ENCODE measurements at places on chromosomes 11 and 22.
A peak's percentile ranks its signal among the peaks of the same experiment; 100 is the strongest.

DNA sequence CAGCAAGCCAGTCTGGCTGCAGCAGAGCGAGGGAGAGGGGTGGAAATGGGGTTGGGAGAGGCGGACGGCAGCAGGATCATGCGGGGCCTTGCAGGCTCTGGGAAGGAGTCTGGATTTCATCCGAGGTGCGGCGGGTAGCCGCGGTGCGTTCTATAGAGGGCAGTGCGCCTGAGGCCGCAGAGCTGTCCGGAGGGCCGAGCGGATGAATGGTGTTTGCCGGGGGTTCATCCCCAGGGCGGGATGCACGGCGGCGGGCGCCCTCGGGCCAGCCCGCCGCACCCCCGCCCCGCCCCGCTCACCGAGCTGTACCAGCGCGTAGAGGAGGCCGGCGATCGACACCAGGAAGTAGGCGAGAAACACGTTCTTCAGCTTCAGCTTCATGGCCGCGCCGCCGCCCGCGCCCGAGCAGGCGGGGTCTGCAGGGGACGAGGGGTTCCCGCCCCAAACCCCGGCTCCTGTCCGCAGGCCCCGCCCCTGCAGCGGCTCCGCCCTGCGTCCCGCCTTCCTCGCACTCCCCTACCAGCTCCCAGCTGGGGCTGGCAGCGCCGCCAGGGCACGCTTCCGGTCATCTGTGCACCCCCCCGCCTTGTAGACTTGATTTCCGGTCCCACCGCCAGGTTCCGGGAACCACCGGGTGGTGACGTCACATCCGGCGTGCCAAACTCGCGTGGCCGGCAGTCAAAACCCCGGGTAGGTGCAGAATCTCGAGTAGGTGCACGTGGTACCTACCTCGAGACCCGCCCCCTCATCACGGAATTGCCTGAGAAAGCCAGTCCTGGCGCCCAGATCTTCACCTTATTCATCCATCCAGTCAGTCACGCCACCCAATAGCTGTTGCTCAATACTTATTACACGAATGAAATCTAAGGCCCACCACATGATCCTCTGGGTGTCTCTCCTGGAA is at the start of gene B3GAT3:
Gene B3GAT3 (minus strand): TSS at position 420 of the 904 bp plus-strand sequence. CDS start 39 bp downstream, at position 381.
- DNase-seq: peak; percentile 98

GRCh38 chr11:56845121-56845732 is 96.7 kb upstream of the OR9G4 start:
- no peak for DNase-seq

- DNase-seq: no peak
Observed at GRCh38 chr11:132396318-132396717, 1025.9 kb downstream of the NTM start.

- no peak for DNase-seq
Observed at GRCh38 chr11:99565333-99565732, 544.6 kb downstream of the CNTN5 start.

GRCh38 chr11:6602096-6602940 is 1.1 kb downstream of the RRP8 start:
- DNase-seq: no peak

DNA sequence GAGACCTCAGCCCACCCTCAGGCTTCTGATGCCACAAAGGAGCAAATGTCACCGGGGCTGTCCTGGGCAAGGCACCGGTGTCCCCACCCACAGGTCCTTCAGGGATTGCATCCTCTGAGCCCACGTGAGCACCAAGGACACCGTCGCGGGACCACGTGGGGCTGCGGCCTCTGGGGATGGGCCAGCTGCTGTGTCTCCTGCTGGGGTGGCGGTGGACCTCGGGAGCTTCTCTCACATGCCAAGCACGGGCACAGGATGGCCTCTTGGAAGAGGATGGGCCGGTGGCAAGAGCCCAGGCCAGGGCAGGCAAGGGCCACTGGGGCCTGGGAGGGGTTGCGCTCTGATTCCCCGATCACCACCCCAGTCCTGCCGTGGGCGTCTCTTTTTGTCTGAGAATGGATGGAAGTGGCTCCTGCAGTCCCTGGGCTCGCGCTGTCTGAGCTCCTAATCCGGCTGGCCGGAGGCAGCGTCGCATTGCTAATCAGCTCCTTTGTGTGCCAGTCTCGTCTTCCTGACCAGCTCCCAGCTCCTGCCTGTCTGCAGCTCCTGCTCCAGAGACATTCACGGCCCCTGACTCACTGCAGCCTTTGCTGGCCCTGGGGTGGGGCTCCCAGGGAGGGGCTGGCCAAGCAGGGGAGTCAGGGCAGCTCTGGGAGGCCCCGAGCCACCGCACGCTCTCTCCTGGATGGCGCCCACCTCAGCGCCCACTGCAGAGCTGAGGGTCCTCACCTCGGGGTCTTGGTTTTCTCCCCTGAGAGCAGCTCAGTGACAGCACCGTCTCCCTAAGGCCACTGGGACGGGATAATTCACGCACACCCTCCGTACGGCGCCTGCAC is 146.7 kb downstream of the CTTN start:
- no peak for DNase-seq

DNA sequence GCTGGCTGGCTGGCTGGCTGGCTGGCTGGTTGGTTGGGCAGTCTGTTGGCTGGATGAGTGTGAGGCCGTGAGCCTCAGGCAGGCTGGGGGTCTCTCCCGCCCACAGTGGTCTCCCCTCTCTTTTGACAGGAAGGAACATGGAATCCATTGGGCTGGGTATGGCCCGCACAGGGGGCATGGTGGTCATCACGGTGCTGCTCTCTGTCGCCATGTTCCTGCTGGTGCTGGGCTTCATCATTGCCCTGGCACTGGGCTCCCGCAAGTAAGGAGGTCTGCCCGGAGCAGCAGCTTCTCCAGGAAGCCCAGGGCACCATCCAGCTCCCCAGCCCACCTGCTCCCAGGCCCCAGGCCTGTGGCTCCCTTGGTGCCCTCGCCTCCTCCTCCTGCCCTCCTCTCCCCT is 1.9 kb downstream of the UPK2 start:
- no peak for DNase-seq

Data from fibroblast of the aortic adventitia (primary cell).